ENCODE measurements at places on chromosomes 16 and 17. TPM values are rescaled to one million over a fixed set of nuclear protein-coding genes. Genes with fewer than 3 reads are reported as not detected.

GRCh38 chr17:36592316-36592715 is 637 bp downstream of the DHRS11 start:
- DNase-seq: no peak

DNA sequence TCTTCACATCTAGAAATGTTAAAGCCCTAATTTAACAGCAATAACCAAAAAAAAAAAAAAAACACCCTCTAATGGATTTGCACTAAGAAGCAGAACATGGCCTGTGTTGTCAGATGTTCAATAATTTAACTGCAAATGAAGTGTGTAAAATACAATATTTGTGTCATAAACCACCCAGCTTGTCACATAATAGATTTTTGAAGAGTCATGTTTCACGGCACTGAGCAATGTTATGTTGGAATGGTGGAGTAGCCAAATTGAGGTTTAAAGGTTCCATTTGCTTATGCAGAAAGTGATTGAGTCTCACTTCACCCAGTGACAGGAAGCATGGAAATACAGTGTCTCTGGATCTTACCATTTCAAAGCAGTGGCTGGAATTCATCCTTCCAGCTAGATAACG is 173.2 kb upstream of the XYLT1 start:
- no peak for DNase-seq

- DNase-seq: peak; percentile 54
These were observed at the start of gene PSMB10 for GRCh38 chr16:67936124-67936879. Gene PSMB10, minus strand, starts transcription at chr16:67936850. Its CDS starts 101 bp downstream, at chr16:67936749.

CETP gene
- not detected for polyA plus RNA-seq

PPP1R27 gene
- polyA plus RNA-seq: not detected

MT1X gene
- 121 TPM for polyA plus RNA-seq
